PC-3 (cell line): ENCODE measurements at places on chromosomes 2 and 18. TPM values are rescaled to one million over a fixed set of nuclear protein-coding genes. Genes with fewer than 3 reads are reported as not detected.

DNA sequence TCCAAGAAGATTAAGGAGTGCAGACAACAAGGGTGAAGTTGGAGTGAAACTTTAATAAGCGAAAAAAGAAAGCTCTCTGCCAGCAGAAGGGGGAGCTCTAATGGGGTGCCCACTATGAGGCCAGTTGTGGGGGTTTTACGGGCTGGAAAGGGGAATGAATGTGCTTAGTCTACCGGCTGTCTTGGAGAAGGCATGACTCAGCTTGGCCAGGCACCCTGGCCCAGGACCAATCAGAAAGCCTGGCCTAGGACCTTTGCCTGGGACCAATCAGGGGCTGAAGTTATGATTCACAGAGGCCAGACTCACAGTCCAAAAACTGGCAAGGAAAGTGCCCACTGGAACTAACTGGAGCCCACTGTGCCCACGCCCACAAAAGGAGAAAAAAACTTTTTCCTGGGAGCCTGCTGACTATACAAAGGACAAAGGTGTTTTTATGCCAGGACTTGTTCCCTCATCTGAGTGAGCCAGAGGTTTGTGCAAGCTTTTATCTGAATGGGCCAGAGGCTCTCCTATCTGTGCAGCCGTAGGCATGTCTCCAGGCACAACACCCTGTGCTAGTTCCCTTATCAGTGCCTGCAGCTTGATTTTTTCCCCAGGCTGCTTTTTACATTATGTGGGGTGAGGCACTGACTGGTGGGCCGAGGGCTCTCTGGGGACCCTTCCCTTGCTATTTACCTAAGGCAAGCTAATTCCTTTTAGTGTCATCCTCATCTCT is 18.6 kb downstream of the CMPK2 start:
- no peaks in the 10 kb centered on the region for H3K27me3 ChIP-seq
- DNase-seq = no peak
- H3K4me3 ChIP-seq = no peak overlapping the region
- no peaks in the 10 kb centered on the region; the same call in 1 of the 2 replicates for H3K36me3 ChIP-seq

DNA sequence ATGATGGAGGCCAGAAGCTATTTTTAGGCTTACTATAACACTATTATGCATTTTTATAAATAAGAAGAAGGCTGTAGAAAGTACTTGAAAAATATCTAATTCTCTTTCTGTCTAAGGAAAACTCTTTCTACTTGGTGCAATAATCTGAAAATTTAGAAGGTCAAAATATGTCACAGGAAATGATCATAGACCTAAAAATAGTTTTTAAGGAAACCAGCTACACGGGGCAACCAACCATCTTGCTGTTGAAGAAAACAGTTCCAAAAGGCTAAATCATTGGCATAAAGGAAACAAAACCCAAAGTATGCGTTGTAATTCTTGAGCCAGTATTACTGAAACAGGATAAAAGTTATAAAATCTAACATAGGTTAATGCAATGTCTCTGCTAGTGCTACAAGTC is 40.2 kb downstream of the SOCS6 start:
- H3K27me3 ChIP-seq = no peaks in the 10 kb centered on the region
- H3K4me3 ChIP-seq = no peak overlapping the region
- DNase-seq = no peak

Gene SKA1
- 11.6 and 17.2 TPM in 2 replicates for total RNA-seq

GRCh38 chr2:84875213-84875560 is 5.7 kb downstream of the TRABD2A start:
- no peak overlapping the region for H3K4me3 ChIP-seq
- no peak for DNase-seq
- peaks cover 3% of the 10 kb centered on the region for H3K27me3 ChIP-seq
- no peak overlapping the region for H3K27ac ChIP-seq

DNA sequence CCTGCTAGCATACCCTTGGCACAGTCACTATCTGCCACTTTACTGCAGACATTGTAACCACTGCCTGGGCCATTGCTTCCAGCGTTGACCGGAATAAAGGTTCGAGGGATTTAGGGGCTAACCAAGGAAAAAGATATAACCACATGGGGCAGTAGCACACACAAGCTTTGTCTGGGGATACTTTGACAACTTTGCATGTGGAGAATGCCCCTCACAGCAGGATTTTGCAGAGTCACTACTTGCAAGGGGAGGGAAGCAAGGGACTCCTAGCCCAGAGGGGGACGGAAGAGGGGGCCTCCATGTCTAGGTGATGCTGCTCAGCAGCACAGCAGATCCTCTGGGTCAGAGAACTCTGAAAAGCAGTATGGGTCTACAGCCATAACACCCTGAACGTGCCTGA is 138.7 kb downstream of the SPP2 start:
- no peaks in the 10 kb centered on the region for H3K36me3 ChIP-seq
- no peak for DNase-seq
- H3K4me1 ChIP-seq = no peaks in the 10 kb centered on the region; the same call in 1 of the 2 replicates
- no peak overlapping the region for H3K27ac ChIP-seq
